NT2/D1 (cell line): ENCODE measurements at places on chromosomes 13 and 19.

DNA sequence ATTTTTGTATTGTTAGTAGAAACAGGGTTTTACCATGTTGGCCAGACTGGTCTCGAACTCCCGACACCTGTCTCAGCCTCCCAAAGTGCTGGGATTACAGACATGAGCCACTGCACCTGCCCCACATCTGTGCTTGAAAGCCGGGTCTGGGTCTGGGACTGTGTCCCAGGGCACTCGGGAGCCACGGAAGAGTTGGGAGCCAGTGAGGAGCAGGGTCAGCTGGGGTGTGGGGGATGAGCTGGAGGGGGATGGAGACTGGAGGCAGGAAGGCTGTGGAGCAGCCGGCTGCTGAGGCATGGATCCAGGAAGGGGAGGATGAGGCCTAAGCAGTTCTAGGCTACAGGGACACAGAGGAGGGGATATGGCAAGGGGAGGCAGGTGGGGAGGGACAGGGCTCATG, 10.7 kb upstream of the SPACA4 start:
- DNase-seq, result no peak

- DNase-seq, result no peak
These were observed 297.4 kb downstream of the DCLK1 start for GRCh38 chr13:35833608-35834275.

DNA sequence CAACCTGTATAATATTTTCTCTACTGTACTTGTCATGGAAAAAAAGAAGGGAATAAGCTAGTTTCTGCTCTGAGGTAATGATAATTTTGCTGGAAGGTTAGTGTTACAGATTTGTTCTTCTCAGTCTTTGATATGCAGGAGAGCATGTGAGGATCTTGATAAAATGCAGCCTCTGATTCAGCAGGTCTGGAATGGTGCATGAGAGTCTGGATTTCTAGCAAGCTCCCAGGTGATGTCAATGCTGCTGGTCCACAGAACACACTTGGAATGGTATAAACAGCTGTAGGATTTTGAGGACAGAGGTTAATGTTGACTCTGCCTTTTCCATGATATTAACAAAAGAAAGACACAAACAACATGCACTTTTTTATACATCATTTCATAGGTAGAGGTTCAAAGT, 173.6 kb downstream of the NDFIP2 start:
- no peak for DNase-seq

DNA sequence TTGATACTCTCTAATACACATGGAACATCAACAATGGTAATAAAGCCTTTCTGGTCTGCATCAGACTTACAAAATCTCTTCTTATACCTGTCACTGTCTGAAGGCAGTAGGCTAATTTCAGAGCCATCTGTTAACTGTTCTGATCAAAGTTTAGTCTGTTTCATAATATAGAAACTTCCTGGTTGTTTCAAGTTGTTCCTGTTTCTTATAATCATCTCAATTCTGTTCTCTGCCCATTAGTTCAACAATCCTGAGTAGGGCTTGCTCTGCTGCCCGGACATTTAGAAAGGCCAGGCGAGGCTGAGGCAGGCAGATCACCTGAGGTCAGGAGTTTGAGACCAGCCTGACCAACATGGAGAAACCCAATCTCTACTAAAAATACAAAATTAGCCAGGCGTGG, 5.4 kb upstream of the ZSCAN5A start:
- DNase-seq, result no peak

DNA sequence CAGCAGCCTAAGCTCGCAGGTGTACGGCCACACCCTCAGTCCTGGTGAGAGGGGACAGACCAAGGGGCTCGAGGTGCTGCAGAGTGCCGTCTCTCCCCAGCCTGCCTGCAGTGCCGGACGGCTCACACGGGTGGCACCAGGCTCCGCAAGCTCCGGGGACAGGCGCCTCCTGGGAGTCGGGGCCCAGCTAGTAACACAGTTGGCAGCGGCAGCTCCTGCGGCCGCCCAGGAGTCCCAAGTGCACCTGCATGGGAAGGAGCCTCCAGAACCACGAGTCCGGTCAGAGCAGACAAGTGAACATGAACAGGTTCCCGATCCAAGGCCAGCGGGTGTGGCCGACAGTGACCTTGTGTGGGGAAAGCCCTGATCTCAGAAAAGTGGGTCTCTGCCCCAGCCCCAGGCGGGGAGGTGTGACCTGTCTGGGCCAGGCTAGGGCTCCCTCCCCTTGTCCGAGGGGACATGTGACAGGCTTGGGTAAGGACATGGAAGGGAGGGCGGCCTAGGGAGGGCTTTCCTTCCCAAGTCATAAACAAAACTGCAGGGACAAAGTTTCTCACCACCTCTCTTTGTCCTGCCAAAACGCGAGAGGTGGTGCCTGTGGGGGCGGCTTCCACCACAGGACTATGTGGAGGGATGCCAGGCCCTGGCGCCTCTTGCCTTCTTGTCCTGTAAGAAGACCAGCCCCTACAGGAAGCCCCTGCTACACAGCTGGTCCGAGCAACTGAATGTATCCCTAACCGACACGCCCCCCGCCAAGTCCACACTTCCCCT, 46.5 kb downstream of the MLLT1 start:
- no peak for DNase-seq
